ENCODE measurements at places on chromosomes 11 and 22. TPM values are rescaled to one million over a fixed set of nuclear protein-coding genes. Genes with fewer than 3 reads are reported as not detected.

- DNase-seq, result peak; percentile 38
Measured at GRCh38 chr11:74682731-74683278, 48.4 kb downstream of the CHRDL2 start.

- DNase-seq, result no peak
Measured at GRCh38 chr11:66689661-66690590, 12.2 kb upstream of the RBM4B start.

Gene KRTAP5-8
- not detected for total RNA-seq

Gene ESRRA
- total RNA-seq, result 135 TPM

Gene OR4B1
- total RNA-seq, result not detected
